ENCODE measurements at places on chromosomes 1 and 21. TPM values are rescaled to one million over a fixed set of nuclear protein-coding genes. Genes with fewer than 3 reads are reported as not detected.

Gene DYNLT5
- 2.5 TPM for total RNA-seq

Gene PLCH2
- under 0.01 TPM for total RNA-seq

Gene ADARB1
- 6.1 TPM for total RNA-seq

Gene SLAMF9
- total RNA-seq: 0.28 TPM

Gene PLA2G4A
- 49.9 TPM for total RNA-seq

Gene CYP4B1
- 0.28 TPM for total RNA-seq

Gene ZBTB8B
- total RNA-seq: under 0.01 TPM

Gene ITLN1
- total RNA-seq: not detected

Gene NHLH1
- not detected for total RNA-seq

Gene AADACL4
- not detected for total RNA-seq

Gene CLEC20A
- not detected for total RNA-seq

Gene CDA
- not detected for total RNA-seq
